Right lung (tissue), 10 donors: ENCODE measurements at places on chromosomes 5 and 9. TPM values are rescaled to one million over a fixed set of nuclear protein-coding genes. Genes with fewer than 3 reads are reported as not detected.
A peak's percentile ranks its signal among the peaks of the same experiment; 100 is the strongest.

RGS7BP gene
- 17.6 TPM for polyA plus RNA-seq

GRCh38 chr5:174229514-174230370, 184.2 kb downstream of the NSG2 start:
- no peak for DNase-seq

GRCh38 chr5:168950241-168950951, 350.5 kb downstream of the SLIT3 start:
- no peak for DNase-seq

IDNK gene
- 5.7 TPM for polyA plus RNA-seq

NPR3 gene
- polyA plus RNA-seq = 37.6 TPM

ITGA1 gene
- 93.9 TPM for polyA plus RNA-seq

DNA sequence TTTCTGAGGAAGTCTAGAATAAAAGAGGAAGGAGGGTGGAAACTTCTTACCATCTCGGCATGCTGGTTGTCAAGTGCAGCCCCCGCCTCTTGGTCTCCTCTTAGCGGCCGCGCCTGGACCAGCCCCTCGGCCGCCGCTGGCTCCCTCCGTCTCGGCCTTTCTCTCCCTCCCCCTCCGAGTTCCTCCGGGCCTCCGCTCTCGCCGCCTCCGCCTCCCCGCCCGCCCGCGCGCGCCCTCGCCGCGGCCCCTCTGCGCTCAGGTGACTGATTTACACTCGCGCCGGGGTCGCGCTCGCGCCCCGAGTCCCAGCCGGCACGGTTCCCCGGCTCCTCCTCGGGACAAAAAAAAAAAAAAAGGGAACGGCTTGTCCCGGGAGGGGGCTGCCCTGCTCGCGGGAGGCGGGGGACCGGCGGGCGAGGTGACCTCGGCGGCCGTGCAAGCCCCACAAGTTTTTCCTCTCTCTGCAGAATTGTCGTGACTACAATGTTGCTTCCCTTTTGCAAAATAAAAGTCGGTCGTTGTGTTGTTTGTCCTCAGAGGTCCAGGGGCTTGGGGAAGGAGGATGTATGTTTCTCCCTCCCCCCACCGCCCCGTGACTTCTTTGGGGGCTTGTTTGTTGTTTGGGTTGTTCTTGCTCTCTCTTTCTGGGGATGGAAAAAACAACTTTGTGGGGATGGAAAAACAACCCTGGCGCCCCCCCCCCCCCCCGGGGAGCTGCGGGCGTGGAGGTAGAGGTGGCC, at the start of gene BNC2:
Gene BNC2 (minus strand): TSS at position 75 of the 740 bp plus-strand sequence. CDS start 22 bp downstream, at position 53.
- DNase-seq = peak; percentile 55

PCDHGA6 gene
- 4.2 TPM for polyA plus RNA-seq

GNA14 gene
- polyA plus RNA-seq = 10.3 TPM

GRCh38 chr5:90590-91547, 1.1 kb upstream of the PLEKHG4B start:
- DNase-seq = no peak

- DNase-seq = no peak
Observed at GRCh38 chr5:86565197-86565789, 52.4 kb upstream of the COX7C start.

DNA sequence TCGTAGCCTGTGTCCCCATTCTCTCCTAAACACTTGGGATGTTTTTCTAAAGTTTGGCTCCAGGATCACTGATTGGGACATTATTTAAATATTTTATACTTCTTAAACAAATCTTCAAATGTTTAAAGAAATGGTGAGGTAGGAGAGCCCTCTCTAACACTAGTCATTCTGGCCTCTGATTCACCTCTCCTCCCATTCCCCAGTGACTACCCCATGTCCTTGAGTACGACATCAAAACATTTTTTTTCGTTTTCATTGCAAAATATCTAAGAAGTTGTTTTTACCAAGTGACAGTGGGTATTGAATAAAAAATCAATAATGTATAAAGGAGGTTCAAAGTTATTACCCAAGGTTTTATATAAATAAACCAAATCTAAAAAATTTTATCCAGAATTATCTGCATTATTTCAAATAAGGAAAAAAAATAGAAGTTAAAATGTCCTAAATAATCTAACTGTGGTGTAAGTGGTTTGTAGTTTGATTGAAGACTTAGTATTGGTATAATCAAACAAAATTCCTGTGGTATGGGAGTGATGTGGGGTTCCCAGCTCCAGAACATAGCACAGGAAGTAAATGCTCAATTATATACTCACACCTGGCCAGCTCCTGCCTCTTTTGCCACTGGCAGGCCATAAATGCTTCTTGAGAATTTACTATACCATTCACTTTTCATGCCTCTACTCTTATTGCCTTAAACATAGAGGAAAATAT, 51.1 kb downstream of the MAST4 start:
- no peak for DNase-seq

PCDHA5 gene
- 0.08 TPM for polyA plus RNA-seq

DNA sequence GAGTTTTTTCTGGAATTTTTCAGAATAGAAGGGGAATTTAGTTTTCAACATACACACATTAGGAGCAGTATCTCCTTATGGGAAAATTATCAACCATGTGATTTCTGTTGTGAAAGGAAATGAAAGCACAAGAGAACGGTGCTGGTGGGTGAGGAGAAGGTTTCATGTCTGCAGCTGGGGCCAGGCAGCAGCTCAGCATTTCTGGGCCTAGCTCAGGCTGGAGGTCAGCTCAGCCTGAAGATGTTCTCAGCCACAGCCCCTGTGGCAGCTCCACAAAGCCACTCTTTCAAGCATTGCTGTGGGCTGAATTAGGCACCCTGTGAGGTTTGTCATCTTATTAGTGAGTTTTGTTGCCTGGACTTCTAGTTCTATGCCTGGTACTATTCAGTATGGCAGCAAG, 90.3 kb downstream of the DIRAS2 start:
- no peak for DNase-seq

DNA sequence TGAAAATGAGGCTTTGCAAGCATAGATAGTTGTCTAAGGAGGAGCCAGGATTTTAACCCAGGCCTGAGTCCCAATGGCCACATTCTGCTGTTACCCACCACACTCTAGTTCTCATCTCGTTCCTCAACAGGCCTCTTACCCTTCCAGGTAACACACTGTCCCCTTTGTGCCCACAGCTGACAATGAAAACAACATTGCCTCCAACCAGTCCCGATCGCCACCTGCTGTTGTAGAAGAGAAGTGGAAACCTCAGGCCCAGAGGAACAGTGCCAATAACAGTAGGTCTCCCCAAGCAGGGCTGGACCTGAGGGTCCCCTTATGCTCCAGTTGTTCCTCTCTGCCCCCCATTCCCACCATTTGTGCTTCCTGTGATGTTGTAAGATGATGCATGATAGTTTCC, 30.4 kb downstream of the AMBP start:
- no peak for DNase-seq

- no peak for DNase-seq
Observed at GRCh38 chr9:123201083-123201482, 67.3 kb downstream of the STRBP start.

DNA sequence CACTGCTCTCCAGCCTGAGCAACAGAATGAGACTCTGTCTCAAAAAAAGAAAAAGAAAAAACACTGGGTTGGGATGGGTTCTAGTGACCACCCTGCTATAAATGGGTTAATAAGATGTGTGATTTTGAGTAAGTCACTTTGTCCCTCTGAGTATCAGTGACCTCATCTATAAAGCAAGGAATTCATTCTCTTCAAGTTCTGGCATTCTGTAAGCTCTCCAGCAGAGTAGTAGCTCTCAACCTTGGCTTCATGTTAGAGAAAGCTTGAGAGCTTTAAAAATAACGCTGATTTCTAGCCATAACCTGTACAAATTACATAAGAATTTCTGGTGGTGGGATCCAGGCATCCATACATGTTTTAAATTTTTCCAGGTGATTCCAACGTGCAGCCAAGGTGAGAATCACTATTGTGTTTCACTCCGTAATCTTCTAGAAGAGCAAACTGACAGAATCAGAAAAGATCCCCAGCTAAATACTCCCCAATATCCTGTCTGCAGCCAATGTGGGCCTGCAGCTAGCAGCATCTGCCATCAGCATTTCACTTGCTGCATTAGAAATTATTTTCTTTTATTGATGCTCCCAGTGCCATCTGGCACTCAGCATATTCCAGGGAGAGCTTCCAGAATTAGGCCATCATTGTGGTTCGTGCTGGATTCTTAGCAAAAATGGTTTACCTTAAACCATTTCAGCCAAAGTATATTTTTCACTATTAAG, 109.4 kb downstream of the FEM1C start:
- no peak for DNase-seq

DNA sequence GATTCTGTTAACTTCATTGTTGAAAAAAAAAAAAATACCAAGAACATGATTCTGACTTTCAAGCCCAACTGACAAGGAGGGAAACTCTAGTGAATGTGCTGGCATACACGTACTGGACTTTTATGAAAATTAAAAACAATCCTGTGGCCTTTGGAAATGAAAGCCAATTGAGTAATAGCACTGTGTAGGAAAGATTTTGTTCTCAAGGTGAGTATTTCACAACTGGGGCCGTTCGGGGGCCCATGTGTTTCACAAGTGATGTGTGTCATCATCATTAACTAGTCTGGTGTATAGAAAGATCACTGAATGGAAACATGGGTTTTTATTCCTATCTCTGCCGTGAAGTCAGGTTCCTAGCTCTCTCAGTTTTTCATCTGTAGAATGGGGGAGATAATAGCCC, 605.0 kb upstream of the CLINT1 start:
- no peak for DNase-seq

GRCh38 chr5:123813937-123814624, 302.1 kb downstream of the CSNK1G3 start:
- DNase-seq = peak; percentile 58

IQGAP2 gene
- polyA plus RNA-seq = 13.7 TPM

DNA sequence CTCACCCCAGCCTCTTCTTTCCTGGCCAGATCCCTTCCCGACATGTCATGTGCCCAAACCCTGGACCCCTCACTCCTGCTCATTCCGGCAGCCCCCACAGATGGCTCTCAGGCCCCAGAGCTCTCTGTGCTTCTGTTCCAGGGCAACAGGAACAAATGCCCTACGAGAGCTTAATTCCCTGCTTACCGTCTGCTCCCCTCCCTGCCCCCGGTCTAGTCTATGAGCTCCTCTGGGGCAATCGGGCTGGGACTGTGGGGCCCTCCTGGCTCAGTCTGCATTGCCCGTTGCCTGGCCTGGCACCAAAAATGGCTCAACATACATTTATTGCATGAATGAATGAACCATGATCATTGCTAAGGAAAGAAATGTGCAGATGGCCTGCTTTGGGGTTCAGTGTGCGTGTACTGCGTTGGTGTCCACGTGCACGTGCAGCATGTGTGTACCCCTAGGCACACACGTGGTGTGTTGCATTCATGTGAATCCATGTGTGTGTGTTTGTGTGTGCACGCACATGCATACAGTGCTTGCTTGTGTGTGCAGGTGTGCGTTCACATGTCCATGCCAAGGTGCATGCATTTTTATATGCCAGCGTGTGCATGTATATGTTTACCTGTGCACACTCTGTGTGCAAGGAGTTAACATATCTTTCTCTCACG, 201.2 kb upstream of the IER5L start:
- DNase-seq = no peak

DNA sequence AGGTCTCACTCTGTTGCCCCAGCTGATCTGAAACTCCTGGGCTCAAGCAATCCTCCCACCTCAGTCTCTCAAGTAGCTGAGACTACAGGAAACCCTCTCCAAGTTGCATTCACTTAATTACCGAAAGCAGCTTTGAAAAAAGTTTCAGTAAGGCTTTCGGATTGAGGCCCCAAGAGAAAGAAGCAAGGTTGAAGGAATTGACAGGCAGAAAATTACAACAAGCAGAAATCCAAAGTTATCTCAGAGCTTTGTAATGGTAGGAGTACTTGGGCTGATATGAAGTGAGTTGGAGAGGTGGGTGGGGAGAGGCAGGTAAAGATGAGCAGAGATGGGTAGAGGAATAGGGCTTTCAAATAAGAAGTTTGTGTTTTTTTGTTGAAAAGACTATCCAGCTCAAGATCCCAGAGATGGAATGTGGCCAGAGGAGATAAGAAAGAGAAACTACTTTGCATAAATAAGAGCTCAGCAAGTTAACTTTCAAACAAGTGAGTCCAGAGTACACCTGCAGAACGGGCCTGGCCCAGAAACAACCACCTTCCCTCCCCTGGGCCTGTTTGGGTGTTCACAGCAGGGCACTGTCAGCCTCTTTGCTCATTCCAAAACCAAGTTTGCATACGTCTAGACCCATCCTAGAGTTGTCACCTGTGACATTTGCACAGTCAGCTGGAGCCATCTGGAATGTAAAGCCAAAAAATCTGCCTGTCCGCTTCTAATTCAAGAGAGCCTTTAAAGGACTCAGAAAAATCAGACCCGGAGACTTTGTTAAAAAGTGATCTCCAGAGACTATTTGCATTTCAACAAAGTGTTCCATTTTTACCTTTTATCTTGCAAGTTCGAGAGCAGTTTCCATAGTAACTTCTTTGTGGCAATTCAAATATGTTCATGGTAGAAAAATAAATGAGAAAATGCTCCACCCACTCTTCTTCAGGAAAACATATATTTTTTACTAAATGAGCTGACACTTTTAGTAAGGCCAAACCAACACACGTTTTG, 2.2 kb upstream of the CLINT1 start:
- no peak for DNase-seq

F2RL2 gene
- polyA plus RNA-seq = 0.37 TPM

DNA sequence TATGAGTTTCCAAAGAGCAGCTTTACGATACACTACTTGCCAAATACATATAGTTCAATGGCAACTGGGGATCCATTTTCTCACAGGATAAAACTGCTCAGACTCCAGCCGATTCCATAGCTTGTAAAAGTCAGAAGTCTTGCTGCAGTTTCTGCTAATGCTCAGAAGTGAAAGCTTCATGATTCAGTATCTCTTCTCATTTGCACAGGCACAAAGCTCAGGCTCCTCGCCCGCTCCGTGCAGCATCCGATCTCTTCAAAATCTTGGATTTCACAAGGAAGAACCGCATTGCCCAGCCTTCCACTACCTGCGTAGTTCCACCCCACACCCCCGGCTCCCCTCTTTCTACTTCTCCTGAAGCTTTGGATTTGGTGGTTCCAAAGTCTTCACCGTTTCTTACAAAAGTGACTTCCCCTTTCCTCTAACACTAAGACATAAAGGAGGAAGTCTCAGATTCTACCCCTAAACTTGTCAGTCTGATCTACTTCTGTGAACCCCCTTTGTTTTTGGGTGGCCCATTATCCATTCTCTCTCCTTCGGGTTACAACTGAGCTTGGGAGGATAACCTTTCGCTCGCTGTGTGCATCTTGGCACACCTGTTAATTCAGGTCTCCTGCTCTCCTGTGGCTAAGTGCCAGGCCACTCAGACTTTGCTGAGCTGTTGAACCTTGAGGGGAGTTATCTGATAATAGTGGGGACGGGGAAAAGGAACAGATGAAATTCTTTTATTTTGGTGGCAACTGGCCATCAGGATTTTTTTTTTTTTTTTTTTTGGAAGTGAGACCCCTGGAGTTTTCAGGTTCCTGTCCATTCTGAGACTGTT, 194.1 kb downstream of the GNA14 start:
- no peak for DNase-seq

CARTPT gene
- polyA plus RNA-seq = not detected
